Renal pelvis (tissue), 12 donors: ENCODE measurements at places on chromosomes 1 and 21.

DNA sequence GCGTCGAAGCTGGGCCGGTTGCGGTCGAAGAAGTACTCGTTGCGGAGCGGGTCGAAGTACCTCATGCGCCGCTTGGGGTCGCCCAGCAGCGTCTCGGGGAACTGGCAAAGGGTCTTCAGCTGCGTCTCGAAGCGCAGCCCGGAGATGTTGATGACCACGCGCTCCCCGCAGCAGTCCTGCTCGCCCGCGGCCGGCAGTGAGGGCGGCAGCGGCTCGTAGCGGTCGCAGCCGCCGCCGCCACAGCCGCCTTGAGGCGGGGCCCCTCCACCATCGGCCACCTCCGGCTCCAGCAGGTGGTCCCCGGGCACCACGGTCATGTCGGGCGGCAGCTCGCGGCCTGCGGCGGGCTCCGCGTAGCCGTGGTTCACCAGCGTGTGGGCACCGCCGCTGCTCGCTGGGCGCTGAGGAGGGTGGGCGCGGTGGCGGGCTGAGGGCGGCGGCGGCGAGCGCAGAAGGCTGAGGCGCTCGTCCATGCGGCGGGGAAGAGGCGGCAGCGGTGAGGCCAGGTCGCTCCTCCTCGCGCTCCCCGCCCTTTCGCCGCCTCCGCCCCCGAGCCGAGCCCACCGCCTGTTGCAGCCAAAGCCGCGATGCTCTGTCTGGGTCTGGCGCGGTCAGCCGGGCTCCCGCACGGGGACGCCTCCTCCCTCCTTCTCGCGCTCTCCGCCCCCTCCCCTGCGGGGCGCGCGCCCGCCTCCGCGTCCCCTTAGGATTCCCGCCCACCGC lies at the start of gene KCNA3:
KCNA3 (minus strand) TSS at position 604 of the 723 bp plus-strand sequence; CDS start at position 473, 131 bp downstream.
- DNase-seq, result peak; percentile 40

DNA sequence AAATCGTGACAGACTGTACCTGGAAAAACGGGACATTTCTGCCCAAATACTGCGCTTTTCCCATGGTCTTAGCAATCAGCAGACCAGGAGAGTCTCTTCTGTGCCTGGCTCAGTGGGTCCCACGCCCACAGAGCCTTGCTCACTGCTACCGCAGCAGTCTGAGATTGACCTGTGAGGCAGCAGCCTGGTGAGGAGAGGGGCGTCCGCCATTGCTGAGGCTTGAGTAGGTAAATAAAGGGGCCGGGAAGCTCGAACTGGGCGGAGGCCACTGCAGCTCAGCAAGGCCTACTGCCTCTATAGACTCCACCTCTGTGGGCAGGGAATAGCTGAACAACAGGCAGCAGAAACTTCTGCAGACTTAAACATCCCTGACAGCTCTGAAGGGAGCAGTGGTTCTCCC lies 203.1 kb downstream of the DENND1B start:
- no peak for DNase-seq

GRCh38 chr1:50832167-50832566 lies 127.9 kb downstream of the FAF1 start:
- DNase-seq, result no peak

- DNase-seq, result no peak
Observed at GRCh38 chr1:80158266-80158665, 1151.7 kb upstream of the ADGRL4 start.

DNA sequence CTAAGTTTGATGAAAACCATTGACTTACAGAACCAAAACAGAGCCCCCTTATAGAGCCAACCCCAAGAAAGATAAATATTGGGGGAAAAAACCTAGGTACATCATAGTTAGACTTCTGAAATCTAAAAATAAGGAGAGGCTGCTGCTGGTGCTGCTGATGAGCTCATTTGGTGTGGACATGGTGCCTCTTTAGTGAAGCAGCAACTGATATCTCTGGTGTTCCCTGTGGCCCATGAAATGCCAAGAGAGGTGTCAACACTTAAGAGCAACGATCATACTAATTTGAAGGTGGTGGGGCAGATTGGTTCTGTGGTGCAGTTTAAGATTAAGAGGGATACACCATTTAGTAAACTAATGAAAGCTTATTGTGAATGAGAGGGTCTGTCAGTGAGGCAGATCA lies 35.9 kb downstream of the ST3GAL3 start:
- no peak for DNase-seq

- no peak for DNase-seq
Observed at GRCh38 chr21:41045534-41046268, 122.3 kb upstream of the BACE2 start.

GRCh38 chr1:55195521-55196233 lies 19.5 kb downstream of the USP24 start:
- no peak for DNase-seq

- no peak for DNase-seq
Observed at GRCh38 chr1:218585511-218586184, 240.5 kb downstream of the TGFB2 start.

DNA sequence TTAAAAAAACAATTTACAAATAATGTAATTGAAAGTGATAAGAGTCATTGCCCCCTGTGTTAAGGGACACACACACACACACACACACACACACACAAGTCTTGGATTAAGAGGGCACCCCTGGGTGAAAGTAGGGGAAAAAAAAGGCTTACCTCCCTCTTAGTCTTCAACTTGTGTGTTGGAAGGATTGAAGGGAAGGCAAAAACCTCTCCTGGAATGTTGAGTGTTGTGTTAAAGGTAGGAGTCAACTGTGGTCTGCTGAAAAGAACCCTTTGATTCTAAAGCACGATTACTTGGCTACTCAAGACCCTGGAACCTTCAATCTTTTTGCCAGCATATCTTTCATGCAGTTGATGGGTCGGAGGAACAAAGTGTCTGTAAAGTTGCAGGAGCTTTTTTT lies 6.4 kb downstream of the PBX1 start:
- DNase-seq, result no peak

DNA sequence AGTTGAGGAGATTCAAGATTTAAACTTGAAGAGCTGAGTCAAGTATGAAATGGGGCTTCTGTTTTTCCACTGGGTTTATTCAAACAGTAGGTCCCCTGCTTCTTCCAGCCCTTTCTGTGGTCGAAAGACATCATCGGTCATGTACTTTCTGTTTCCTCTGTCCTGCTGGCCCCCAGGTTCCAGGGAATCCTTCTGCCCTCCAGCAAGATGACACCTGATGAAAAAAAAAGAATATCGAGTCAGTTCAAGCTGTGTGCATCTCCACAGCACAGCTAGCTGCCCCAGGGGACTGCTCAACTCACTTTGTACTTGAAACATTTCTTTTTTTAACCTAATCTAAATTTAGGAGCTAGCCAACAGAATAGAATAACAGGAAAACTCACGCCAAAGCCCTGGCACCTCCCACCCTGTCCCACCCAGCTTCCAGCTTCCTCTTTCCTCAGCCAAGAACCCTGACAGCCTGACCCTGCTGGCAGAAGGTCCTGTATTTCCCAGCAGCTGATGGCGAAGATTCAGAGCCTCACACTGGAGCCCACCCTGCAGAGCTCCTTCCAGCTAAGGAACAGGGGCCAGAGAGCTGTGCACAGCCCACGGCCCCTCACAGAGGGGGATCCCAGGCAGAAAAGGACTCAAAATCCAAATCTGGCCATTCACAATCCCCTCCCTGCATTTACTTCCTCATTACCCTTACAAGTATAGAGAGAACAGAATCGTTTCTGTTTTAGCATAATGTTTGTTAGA lies 176.5 kb downstream of the PSMG1 start:
- no peak for DNase-seq

GRCh38 chr1:8639148-8639547 lies 178.3 kb downstream of the RERE start:
- DNase-seq, result no peak

- no peak for DNase-seq
Observed at GRCh38 chr1:102863704-102864103, 244.6 kb downstream of the COL11A1 start.

DNA sequence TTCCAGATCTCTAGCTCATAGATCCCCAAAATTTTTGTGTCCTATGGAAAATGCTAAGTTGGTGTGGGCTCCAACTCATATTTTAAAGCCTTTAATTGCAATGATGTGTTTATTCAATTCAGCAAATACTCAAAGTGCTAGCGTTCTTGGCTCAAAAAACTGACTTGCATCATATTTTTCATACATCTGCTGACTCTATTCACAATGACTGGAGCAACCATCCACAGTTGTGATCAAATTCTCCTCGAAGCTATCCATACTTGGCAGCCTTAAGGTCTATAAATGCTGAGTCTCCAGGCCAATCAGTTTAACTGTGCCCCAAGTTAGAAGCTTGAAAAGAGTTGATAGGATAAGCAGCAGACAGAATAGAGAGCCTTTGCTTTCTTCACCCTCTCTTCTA lies 2.9 kb upstream of the ATP1A1 start:
- no peak for DNase-seq

- DNase-seq, result no peak
Observed at GRCh38 chr1:23101887-23102286, 66.8 kb downstream of the LUZP1 start.

DNA sequence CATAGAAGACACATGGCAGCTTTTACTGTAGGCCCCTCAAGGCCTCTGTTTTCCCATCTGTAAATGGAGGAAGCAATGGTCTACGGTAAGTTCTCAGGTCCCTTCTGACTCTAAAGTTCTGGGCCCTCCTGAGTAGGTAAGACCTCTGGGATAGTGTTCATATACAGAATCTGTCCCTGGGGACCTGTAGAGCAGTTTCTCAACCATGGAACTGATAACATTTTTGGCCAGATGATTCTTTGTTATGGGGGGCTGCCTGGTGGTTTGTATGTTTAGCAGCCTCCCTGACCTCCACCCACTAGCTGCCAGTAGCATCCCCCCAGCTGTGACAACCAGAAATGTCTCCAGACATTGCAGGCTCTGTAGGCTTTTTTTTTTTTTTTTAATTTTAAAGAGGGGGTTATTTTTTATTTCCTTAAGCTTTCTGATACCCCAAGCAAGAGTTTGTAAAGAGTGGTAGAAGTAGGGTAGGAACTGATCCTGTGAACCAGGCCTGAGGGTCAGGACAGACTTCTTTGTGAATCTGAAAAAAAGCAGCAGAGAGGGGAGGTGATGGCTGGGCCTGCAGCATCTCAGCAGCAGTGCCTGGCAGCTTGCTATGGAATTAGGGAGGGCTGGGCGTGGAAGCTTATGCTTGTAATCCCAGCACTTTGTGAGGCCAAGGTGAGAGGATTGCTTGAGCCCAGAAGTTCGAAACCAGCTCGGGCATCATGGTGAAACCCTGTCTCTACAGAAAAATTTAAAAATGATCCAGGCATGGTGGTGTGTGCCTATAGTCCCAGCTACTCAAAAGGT lies 20.2 kb upstream of the TCEA3 start:
- no peak for DNase-seq

- DNase-seq, result no peak
Observed at GRCh38 chr1:12542138-12542465, 75.9 kb downstream of the DHRS3 start.
